ENCODE measurements at places on chromosomes 16 and 17.

- peak; percentile 80 for DNase-seq
These were observed 37.5 kb downstream of the ADCY7 start for GRCh38 chr16:50303605-50304466.

DNA sequence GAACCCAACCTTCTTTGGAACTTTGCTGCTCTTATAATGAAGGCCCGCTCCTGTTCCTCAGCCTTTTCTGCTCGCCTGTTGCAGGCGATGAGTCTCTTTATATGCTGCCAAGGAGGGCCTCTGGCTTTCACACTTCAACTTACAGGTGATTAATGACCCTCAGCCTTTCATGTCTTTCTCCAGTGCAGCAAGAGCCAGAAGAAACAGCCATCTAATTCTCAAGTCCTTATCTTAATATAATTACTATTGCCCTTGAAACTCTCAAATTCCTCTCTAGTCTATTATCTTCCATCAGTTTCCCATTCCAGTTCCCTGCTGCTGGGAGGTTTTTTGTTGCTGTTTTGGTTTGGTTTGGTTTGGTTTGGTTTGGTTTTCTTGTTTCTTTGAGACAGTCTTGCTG, 121.8 kb upstream of the MED13 start:
- no peak for DNase-seq

DNA sequence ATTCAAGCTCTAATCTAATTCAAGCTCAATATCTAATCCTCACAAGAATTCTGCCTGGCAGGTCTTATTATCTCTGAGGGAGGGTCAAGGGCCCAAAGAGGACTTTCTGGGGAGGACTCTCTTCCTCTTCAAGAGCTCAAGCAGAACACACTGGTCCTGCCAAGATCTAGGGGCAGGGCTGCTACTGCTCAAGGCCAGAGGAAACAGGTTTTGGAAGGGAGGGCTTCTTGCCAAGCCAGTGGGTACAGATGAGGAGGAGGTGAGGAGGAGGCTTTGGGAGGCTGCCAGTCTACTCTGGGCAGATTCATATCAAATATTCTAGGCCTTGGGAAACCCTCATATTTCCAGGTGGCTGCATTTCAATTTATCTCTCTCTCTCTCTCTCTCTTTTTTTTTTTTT, 51.8 kb upstream of the IL34 start:
- no peak for DNase-seq

DNA sequence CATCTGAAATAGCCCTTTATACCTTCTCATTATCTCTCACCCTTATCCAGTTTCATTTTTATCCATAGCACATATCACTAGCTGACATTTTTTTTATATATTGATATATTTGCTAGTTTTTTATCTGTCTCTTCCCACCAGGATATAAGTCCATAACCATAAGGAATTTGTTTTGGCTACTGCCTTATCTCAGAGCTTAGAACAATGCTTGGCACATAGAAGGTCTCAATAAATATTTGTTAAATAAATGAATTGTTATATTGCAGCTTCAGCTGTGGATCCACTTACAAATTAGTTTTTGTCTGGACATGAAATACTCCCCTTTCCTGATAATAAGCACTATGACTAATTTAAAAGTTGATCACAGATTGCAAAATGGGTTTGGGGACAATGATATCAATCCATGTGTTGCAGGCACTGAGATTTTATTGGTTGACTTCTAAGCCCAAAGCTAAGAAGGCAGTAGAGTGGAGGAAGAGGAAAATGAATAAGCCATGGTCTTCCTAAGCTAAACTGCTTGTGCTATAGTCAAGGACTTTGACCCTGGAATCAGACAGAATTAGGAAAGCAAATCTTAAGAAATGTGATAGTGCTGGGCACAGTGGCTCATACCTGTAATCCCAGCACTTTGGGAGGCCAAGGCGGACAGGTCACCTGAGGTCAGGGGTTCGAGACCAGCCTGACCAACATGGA, 31.9 kb upstream of the YPEL2 start:
- no peak for DNase-seq

DNA sequence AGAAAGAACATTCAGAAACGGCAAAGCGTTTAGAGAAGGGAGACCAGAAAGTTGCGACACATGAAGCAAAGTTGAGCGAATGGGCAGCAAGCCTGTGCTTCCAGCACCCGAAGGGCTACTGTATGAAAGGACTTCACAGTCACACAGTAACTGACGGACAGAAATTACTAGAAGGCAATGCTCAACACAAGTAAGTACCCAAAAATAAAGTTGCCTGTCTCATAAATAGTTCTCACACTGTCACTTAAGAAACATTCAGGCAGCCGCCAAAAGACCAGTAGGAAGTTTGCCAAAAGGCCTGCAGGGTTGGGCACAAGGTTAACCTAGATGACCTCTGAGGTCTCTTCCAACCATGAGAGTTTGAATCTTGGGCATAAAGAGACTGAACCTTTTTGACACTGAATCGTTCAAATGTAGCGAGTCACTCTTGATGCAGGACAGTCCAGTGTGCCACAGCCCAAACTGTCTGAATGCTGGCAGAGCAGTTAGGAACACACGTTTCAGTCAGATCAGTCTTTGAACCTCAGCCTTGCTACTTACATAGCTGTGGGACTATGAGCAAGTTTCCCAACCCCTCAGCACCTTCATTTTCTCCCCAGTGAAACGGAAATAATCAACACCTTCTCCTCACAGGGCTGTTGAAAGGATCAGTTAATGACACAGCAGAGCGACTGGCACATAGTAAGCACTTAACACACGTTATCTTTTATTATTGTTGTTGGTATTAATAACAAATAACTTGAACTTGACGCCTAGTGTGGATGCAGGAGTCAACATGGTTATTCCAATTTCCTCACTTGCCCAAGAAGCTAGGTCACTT, 10.4 kb downstream of the NCBP3 start:
- DNase-seq, result no peak

DNA sequence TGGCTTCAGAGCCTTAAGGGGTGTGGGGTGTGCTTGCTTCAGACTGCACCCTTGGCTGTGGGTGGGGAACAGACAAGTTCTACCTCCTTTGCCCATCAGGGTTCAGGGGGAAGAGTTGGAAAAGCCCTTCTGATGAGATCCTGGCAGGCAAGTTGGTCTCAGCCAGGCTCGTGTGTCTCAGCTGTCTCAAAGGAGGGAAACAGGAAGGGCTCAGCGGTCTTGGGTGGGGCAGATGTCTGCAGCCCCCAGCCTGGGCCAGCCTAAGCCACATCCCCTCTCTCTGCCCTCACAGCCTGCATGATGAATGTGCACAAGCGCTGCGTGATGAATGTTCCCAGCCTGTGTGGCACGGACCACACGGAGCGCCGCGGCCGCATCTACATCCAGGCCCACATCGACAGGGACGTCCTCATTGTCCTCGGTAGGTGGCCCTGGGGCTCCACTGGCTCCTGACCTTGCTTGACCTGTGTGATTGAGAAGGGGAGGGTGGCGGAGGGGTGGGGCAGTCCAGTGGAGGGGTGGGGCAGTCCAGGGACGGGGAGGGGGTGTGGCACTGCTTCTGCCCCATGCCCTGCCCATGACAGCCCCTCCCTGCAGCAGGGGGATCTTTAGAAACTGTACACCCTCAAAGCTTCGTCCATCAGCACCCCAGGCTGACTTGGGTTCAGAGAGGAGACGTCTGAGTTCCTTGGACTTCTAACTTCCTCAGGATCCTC, 199.5 kb downstream of the PRKCB start:
- DNase-seq, result no peak

DNA sequence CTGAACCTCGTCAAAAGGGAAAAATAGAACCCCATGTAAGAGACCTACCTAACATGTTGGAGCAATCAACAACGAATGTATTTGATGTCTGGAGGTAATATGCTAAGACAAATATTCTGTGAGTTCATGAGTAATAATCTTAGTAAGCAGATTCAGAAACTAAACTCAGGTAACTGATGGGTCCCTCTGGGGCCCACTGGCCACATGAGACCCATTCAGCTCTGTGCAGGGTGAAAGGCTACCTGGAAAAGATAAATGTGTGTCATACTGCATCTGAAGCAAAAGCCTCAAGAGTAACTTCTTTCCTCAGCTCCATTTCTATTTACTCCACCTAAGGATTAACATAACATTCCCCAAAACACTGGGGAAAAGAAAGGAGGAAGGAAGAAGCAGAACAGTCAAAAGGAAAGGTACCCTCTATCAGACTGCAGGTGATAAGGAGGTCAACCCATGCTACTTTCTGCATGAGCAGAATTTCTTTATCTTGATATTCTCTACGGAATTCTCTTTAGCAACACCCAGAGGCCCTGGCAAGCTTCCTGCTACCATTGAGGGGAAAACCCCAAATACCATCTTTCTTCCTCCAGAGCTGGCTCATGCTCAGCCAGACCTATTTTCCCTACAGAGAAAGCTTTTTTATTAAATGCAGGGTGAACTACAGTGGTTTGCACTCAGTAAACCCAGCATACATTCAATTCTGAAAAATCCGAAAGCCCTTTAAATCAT, 37.7 kb upstream of the ABCA6 start:
- DNase-seq, result no peak

DNA sequence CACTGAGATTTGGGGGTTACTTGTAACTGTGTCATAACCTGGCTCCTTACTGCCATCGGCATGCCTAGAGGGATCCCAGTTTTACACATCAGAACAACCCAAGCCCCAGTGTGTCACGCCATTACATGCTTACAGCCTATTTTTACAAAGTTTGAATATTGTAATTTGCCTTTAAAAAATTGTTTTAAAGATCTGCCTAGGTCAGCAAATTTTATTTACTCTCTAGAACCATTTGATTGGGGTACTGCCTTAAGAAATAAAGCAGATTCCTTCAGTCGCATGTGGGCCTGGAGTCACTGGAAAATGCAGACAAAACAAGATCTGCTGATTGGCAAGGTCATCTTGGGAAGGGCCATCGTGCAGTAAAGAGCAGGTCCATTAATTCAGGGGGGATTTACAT, 566.9 kb downstream of the WWOX start:
- DNase-seq, result no peak

GRCh38 chr17:40935624-40936023, 1.8 kb downstream of the KRT23 start:
- no peak for DNase-seq

- no peak for DNase-seq
These were observed 49.6 kb downstream of the MRC2 start for GRCh38 chr17:62676952-62677596.

- DNase-seq, result no peak
These were observed 36.9 kb downstream of the CIBAR2 start for GRCh38 chr16:85075236-85075924.

DNA sequence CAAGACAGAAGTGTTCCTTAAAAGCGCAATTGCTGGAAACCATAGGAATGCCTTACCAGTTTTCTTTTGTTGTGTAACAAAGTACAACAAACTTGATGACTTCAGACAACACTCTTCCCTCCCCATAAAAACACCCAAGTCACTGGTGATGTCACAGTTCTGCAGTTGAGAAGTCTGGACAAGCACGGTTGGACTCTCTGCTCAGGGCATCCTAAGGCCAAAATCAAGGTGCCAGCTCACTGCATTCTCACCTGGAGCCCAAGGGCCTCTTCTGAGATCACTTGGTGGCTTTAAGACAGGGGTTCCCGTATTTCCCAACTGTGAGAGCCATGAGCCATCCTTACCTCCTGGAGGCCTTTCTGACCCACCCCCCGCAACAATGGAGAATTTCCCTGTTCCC, 45.6 kb upstream of the MEAK7 start:
- DNase-seq, result no peak

GRCh38 chr16:10277597-10277996, 95.4 kb upstream of the GRIN2A start:
- no peak for DNase-seq

DNA sequence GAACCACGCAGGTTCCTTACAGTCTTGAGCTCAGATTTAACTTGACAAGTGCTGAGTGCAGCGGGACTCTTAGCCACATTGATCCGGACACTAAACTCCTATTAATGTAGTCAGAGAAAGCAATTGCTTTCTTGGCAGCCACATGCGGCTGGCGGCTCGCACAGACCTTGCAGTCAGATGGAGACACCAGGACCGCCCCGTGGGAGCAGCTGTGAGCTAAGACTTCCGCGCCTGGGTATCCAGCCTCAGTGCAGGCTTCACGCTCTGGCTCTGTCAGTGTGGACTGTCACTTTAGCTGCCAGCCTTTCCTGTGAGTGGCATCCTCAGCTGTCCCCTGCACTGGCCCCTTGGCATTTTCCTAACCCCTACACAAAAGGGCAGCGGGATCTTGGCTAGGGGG, 80.9 kb upstream of the NLRP1 start:
- DNase-seq, result no peak

DNA sequence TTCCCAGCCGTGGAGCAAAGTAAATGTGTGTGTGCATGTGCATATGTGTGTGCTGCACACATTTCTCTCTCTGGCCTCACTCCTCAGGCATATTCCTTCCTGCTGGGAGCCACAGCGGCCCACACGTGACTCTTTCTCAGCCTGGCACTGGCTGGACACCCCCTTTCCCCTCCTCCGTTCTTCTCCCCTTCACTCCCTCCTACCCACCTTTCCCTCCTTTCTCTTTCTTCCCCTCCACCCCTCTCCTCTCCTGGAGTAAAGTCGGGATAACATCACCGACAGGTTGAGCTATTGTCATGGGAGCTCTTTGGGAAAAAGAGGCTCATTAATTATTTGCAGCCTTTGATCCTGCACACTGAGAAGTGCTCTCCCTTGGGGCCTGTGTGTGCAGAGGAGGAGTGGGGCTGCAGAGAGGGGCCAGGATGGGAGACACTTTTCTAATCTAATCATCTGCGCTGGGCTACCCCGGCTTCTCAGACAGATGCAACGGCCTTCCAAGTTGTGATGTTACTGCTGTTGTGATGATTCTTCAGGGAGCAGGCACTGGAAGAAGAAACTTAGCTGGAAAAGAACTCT, 126.3 kb upstream of the HSBP1 start:
- no peak for DNase-seq

- no peak for DNase-seq
These were observed 89.9 kb downstream of the IRF8 start for GRCh38 chr16:85988723-85989313.

- peak; percentile 55 for DNase-seq
These were observed 85.3 kb downstream of the HAPSTR1 start for GRCh38 chr16:9176547-9177418.

DNA sequence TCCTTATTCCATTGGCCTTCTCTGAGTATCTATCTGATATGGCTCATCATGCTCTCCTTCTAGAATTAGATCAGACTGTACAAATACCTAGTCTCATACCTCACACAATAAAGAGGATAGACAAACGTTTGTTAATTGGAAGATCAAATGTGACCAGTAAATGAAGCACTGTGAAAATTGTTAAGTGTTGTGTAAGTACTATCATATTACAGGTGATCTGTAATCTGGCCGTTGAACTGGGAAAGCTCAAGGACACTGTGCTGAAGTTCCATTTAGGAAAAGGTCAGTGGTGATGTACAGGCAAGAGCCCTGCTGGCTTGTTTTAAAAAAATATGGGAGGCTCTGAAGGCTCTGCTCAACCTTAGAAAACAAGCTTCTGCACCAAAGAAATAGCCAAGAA, 38.5 kb upstream of the CORO6 start:
- DNase-seq, result peak; percentile 75

DNA sequence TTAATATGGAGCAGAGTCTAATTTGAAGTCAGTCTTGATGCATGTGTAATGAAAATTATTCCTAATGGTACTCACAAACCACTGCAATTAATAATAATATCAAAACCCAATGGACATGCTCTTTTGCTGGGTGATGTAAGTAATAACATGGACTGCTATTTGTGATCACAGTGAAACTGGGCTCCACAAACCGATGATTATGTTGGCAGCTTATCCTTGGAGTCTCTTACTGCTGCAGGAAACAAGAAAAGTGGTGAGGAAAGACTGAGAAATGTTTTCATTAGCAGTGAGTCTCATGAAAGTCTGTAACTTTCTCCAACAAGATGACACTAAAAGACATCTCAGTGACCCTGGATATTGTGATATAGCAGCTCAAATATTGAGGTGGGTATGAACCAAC, 45.2 kb downstream of the TMEM100 start:
- no peak for DNase-seq
